ENCODE measurements at places on chromosomes 3 and 15. TPM values are rescaled to one million over a fixed set of nuclear protein-coding genes. Genes with fewer than 3 reads are reported as not detected.

The PARP9 gene
- total RNA-seq, result 41.9 TPM

DNA sequence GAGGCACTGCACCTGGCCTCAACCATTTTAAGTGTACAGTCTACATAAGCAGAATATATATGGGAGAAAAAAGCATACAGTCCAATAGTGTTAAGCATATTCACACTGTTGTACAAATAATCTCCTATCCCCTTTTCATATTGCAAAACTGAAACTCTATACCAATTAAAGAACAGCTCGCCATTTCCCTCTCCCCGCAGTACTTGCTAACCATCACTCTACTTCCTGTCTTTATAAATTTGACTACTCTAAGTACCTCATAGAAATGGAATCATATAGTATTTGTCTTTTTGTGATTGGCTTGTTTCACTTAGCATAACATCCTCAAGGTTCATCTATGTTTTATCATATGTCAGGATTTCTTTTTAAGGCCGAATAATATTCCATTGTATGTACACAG, 21.6 kb upstream of the TASOR start:
- H3K27me3 ChIP-seq, result no peaks in the 10 kb centered on the region
- no peak overlapping the region for H3K27ac ChIP-seq
- H3K4me3 ChIP-seq, result no peak overlapping the region
- DNase-seq, result no peak
- no peaks in the 10 kb centered on the region for H3K36me3 ChIP-seq

The PLCD1 gene
- total RNA-seq, result 53.8 TPM

The IL20RB gene
- 3.6 TPM for total RNA-seq

DNA sequence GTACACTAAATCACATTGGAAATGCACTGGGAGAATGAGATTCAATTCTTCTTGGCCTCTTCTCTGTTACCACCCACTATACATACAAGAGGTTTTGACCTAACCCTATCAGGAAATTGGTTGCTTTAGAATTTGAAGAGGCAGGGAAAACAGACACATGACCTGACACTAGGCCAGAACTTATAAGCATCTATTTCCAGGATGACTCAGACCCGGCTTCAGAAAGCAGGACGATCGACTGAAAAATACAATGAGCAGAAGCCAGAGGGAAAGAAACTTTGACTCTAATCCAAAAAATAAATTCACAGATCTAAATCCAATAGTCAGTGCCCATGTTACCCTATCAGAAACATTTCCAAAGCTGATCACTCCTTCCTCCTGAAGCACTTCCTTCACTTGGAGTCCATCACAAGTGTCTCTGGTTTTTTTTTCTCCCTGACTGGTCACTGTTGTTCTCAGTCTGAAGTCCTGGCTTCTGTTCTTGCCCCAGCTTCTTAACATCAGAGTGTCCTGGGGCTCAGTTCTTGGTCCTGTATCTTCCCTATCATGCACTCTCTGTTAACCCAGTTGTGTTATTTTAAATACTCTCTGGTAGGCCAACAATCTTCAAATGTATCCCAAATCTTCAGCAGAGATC, 133.6 kb downstream of the P2RY1 start:
- no peaks in the 10 kb centered on the region for H3K36me3 ChIP-seq
- H3K27ac ChIP-seq, result no peak overlapping the region
- no peak for DNase-seq
- no peak overlapping the region for H3K4me3 ChIP-seq

The ACP3 gene
- 4.2 TPM for total RNA-seq

DNA sequence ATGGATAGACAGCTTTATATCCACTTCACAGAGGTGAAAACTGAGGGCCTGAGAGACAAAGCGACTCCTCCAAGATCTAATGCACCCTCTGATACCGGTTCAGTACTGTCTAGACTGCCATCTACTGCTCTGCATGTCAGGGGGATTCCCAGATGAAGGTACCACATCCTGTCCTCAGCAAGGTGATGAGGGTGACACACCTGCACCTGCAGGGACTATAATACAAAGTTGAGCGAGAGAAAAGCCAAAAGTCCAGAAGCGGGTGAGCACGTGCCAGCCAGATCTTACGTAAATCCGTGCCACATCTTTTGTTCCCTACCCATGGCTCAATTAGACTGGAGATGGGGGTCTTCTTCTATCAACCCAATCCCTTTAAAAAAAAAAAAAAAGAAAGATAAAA, 32.4 kb upstream of the HES1 start:
- no peak overlapping the region for H3K4me3 ChIP-seq
- DNase-seq, result no peak
- H3K27ac ChIP-seq, result no peak overlapping the region
- H3K36me3 ChIP-seq, result no peaks in the 10 kb centered on the region
- H3K4me1 ChIP-seq, result no peaks in the 10 kb centered on the region
- no peaks in the 10 kb centered on the region for H3K27me3 ChIP-seq

Measured in aorta (tissue), 5 donors.